ENCODE measurements at places on chromosomes 5 and 9. TPM values are rescaled to one million over a fixed set of nuclear protein-coding genes. Genes with fewer than 3 reads are reported as not detected.

- no peak for DNase-seq
Observed at GRCh38 chr9:106421772-106422171, 441.2 kb upstream of the ZNF462 start.

DNA sequence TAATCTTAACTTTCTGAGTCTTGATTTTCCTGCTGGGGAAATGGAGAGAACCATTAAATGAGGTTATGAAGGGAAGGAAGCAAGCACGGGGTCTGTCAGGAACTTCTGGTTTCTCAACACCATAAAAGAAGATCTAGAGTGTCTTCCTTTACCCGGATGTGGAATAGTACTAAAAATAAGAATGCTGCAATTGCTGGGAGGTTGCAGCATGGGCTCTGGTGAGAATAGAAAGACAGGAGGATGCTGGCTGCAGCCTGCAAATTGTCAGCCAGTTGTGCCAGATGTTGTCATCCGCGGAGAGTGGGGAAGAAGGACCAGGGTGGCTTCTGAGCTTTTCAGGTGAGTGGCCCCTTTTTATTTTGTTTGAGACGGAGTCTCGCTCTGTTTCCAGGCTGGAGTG, 69.3 kb upstream of the STC2 start:
- DNase-seq = no peak

DNA sequence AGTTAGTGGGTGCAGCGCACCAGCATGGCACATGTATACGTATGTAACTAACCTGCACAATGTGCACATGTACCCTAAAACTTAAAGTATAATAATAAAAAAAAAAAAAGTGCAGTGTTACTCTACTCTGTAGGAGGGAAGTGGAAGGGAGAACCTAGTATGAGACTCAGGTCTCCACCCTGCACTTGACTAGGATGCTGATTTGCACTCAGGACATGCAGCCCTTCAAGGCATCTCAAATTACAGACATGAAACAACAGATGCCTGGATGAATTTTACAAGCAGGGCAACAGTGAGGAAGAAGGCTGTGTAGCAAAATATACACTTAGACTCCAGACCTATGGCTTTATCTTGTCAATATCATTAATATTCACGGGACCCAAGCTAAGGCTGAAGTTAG, 16.5 kb downstream of the TRIM32 start:
- DNase-seq = no peak

Gene PAEP
- polyA plus RNA-seq = 0.20 TPM

Measured in renal pelvis (tissue), 12 donors.